ENCODE measurements at places on chromosomes 12 and 14.

GRCh38 chr12:106285982-106286381 is 16.6 kb upstream of the TCP11L2 start:
- no peak for DNase-seq

DNA sequence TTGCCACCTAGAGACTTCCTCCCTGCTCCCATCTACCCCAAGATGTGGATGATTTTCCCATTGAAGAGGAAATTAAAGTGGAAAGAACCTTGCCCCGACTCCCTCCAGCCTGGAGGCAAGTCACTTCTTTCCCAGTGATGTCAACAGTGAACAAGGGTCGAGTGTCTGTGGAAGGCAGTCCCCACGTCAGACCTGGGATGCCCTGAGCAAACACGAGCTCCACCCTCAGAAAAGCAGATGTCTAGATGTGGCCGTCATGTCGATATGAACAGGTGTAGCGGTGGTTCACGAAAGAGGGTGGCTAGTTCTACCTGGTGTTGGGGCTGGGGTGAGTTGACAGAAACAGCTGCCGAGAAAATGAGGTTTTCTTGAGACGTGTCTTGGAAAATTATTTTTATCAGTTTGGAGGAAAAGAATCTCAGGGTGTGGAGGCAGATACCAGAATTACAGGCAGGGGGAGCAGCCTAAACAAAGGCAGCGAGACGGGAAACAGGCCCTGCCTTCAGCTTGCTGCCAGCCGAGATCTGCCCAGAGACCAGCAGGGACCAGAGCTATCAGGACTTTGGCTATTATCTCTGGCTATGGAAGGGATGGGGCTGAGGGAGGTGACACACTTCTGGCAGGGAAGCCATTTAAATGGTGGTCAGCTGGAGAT is 25.9 kb downstream of the SYNDIG1L start:
- DNase-seq, result no peak

DNA sequence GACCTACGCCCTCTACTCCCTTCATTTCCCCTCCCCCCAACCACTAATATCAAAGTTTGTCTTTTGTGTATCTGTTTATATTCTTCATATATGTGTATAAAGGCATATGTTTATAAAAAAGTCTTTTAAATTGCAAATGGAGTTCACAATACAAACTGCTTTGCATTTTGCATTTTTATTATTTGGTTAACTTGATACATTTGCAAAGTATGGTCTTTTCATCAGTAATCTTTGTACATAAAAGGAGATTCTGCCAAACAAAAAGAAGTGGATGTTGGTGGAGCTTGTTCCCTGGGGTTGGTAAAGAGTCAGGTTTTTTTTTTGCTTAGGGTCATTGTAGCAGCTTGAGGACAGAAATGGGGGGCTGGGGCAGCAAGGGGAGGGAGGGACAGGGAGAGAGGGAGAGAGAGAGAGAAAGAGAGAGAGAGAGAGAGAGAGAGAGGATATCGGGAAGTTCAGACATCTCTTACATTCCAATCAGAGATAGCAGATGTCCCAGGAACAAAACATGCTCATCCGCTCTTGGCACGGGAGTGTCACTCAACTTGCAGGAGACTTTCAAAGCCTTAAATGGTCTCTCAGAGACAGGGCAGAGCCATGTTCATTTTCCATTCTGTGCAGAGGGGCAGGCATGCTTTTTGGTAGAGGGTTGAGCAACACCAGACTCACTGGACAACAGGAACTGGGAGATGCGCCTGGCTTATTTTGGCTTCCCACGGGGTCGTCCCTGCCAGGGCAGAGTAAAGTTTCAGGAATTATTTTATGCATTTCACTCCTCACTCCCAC is 44.8 kb upstream of the TBX5 start:
- DNase-seq, result no peak

GRCh38 chr12:29709054-29709453 is 74.7 kb downstream of the TMTC1 start:
- DNase-seq, result no peak

DNA sequence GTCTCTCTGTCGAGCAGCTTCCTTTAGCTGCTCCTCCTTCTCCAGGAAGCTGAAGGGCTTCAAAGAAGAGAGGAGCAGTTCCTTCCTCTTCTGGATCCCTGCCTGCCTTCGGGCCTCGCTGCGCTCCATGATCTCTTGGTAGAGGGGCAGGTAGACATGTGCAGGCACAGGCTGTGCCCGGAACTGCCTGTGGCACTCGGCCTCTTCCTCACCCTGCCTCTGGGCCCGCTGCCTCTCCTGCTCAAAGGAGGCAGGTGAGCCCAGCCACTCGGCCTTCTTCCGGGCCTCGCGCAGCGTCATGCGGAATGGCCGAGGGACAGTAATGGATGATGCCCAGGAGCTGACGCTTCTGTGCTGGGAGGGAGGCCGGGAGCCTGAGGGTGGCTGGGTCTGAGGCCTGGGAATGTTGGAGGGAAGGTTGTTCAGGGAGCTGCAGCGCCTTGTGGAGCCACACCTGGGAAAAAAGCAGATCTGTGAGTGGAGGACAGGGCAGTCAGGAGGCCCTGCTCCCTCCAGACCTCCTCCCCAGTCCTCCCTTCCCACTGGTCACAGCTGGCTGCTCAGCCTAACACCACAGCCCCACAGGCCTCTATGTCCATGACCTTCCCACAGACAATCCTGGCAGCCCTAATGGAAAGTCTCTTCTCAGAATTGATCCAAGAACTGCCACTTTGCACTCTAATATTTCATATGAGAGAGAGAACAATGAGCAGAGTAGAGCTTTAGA is 5.3 kb downstream of the FAM161B start:
- no peak for DNase-seq

DNA sequence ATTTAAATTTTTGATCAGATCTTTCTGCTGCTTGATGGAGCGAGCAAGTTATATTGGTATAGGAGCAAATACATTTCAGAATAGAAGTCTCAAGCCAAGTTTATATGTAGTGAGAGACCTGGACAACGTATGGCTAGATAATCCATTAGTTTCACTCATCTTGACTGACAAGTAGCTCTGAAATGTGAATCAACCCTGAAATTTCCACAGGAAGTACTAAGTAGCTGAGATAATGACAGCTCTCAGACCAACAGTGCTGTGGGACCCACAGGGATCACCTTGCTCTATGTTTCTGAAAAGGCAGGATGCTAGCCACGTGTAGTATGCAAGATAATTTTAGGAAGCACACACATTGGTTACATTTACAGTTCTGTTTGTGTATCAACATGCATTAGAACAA is 258.6 kb upstream of the FOXN3 start:
- DNase-seq, result no peak

- DNase-seq, result peak; percentile 27
These were observed 154.0 kb downstream of the PAH start for GRCh38 chr12:102763061-102763460.

All from right lung (tissue), 10 donors.